A549 treated with CpdA at 1 μM for 4 hours (cell line): ENCODE measurements at places on chromosomes 7 and 10. TPM values are rescaled to one million over a fixed set of nuclear protein-coding genes. Genes with fewer than 3 reads are reported as not detected.

The MSMB gene
- not detected in 5 replicates for total RNA-seq

The DUSP5 gene
- total RNA-seq = 81.9 to 134 TPM (median 104 TPM) in 5 replicates

The NODAL gene
- not detected in 5 replicates for total RNA-seq

The CDK6 gene
- 14.3 to 18.0 TPM (median 15.2 TPM) in 5 replicates for total RNA-seq

The CCDC71L gene
- 10.6 to 17.5 TPM (median 13.3 TPM) in 5 replicates for total RNA-seq

The INA gene
- total RNA-seq = 22.8 to 32.7 TPM (median 26.1 TPM) in 5 replicates

The IDI2 gene
- 0.13 TPM in 1 of 5 replicates, not detected in the others for total RNA-seq

The SH2D4B gene
- total RNA-seq = 0.02 to 0.06 TPM in 2 of 5 replicates, not detected in the others

The PLEKHA8 gene
- 6.3 to 6.6 TPM (median 6.4 TPM) in 5 replicates for total RNA-seq

The KCNK18 gene
- total RNA-seq = not detected in 5 replicates

The SNCG gene
- 8.7 to 13.7 TPM (median 12.7 TPM) in 5 replicates for total RNA-seq

The PFKP gene
- total RNA-seq = 426 to 494 TPM (median 450 TPM) in 5 replicates

The COBL gene
- 4.0 to 4.7 TPM (median 4.5 TPM) in 5 replicates for total RNA-seq

The TAF6 gene
- total RNA-seq = 60.0 to 70.6 TPM (median 68.0 TPM) in 5 replicates

The PLXDC2 gene
- total RNA-seq = 0.01 to 0.05 TPM (median 0.03 TPM) in 4 of 5 replicates, not detected in the other

The PALD1 gene
- 5.5 to 7.8 TPM (median 6.9 TPM) in 5 replicates for total RNA-seq

The BRAT1 gene
- 25.2 to 40.5 TPM (median 35.0 TPM) in 5 replicates for total RNA-seq

The CLCN1 gene
- total RNA-seq = 0.05 TPM in 1 of 5 replicates, not detected in the others

The GPER1 gene
- 0.69 to 1.0 TPM (median 0.89 TPM) in 5 replicates for total RNA-seq

The ANKRD7 gene
- 0.14 to 0.21 TPM in 2 of 5 replicates, not detected in the others for total RNA-seq

The NPTX2 gene
- 0.01 to 0.09 TPM (median 0.08 TPM) in 4 of 5 replicates, not detected in the other for total RNA-seq

The GPR26 gene
- total RNA-seq = not detected in 5 replicates

The POR gene
- total RNA-seq = 119 to 162 TPM (median 158 TPM) in 5 replicates

The HOXA1 gene
- total RNA-seq = 2.8 to 4.0 TPM (median 3.4 TPM) in 5 replicates

The LIPJ gene
- not detected in 5 replicates for total RNA-seq

The CUBN gene
- total RNA-seq = 0.05 to 0.28 TPM (median 0.11 TPM) in 5 replicates

The CYP3A7 gene
- total RNA-seq = not detected in 5 replicates

The AGFG2 gene
- total RNA-seq = 11.3 to 15.4 TPM (median 12.6 TPM) in 5 replicates

The UPK3B gene
- total RNA-seq = 9.7 to 18.3 TPM (median 17.2 TPM) in 5 replicates

The HOXA2 gene
- total RNA-seq = 0.82 to 1.4 TPM (median 1.0 TPM) in 5 replicates

The ANKRD61 gene
- total RNA-seq = 0.38 to 0.90 TPM (median 0.61 TPM) in 5 replicates

The CCDC136 gene
- 1.8 to 3.7 TPM (median 2.2 TPM) in 5 replicates for total RNA-seq

The AQP1 gene
- total RNA-seq = 0.36 to 0.70 TPM (median 0.45 TPM) in 5 replicates

The TRIM74 gene
- 0.27 to 0.69 TPM (median 0.45 TPM) in 5 replicates for total RNA-seq

The VSTM4 gene
- total RNA-seq = 0.34 to 0.54 TPM (median 0.39 TPM) in 5 replicates

The EGR2 gene
- 0.28 to 0.60 TPM (median 0.35 TPM) in 5 replicates for total RNA-seq

The SLIT1 gene
- 0.05 to 0.17 TPM (median 0.07 TPM) in 5 replicates for total RNA-seq

The TMEM273 gene
- total RNA-seq = not detected in 5 replicates

The OR9A2 gene
- not detected in 5 replicates for total RNA-seq

The DNAJC30 gene
- total RNA-seq = 7.7 to 10.7 TPM (median 9.2 TPM) in 5 replicates

The CNPY1 gene
- not detected in 5 replicates for total RNA-seq

The FXYD4 gene
- total RNA-seq = not detected in 5 replicates

The ASB10 gene
- total RNA-seq = not detected in 5 replicates

The LIPN gene
- not detected in 5 replicates for total RNA-seq

The HNRNPA2B1 gene
- total RNA-seq = 1,195 to 1,517 TPM (median 1,215 TPM) in 5 replicates

The SPAM1 gene
- total RNA-seq = not detected in 5 replicates

The GOLGA7B gene
- total RNA-seq = 3.6 to 6.0 TPM (median 4.7 TPM) in 5 replicates

The GIMAP5 gene
- not detected in 5 replicates for total RNA-seq

The KCTD7 gene
- 6.2 to 8.8 TPM (median 7.2 TPM) in 5 replicates for total RNA-seq

The ZNF3 gene
- total RNA-seq = 17.8 to 24.8 TPM (median 18.8 TPM) in 5 replicates

The LIPF gene
- total RNA-seq = not detected in 5 replicates

The TASOR2 gene
- total RNA-seq = 30.0 to 44.1 TPM (median 38.8 TPM) in 5 replicates
